ENCODE measurements at places on chromosomes 4 and X.

- no peak for DNase-seq
Measured at GRCh38 chrX:106286053-106286650, 118.0 kb downstream of the PWWP3B start.

DNA sequence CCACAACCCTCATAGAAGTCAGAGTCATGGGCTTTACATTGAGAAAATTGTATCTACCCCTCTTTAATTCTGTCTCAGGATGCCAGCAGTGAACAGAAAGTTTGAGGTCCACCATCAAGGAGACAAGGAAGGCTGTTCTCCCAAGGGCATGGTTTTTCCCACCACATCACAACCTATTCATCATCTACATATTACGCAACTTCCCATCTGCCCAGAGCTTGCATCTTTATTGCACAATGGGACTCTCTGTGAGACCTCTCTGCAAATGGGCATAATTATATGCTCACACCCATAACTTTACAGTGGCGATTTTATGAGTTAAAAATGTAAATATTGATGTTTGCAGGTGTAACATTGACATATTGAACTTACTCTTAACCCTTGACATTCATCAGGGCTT lies 38.9 kb downstream of the PAGE2 start:
- DNase-seq = no peak

DNA sequence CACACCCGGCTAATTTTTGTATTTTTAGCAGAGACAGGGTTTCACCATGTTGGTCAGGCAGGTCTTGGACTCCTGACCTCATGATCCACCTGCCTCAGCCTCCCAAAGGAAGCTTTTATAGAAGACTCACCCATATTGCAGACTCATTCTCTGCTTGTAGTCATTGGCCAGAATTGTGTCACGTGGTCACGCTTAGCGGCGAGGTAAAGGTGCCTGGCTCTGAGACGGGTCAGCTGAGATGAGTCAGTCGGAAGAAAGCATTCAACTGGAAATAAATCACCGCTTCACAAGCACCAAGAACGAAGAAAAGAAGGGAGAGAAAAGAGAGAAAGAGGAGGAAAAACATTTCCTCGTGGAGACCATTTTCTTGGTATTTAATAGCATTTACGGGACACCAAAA lies 218.8 kb upstream of the NOCT start:
- DNase-seq = no peak

DNA sequence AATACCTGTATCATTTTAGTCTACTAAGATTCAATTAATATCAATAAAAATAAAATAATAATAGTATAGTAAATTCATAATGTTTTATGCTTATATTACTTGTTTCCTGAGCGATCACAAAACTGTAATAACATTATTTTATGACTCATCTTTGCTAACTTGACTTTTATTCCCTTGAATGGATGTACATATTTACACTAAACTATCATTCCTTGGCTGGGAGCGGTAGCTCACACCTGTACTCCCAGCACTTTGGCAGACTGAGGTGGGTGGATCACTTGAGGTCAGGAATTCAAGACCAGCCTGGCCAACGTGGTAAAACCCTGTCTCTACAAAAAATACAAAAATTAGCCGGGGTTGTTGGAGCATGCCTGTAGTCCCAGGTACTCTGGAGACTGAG lies 104.0 kb upstream of the SLC34A2 start:
- DNase-seq = no peak
